ENCODE measurements at places on chromosomes 4 and X.
A peak's percentile ranks its signal among the peaks of the same experiment; 100 is the strongest.

GRCh38 chr4:183503497-183504063, 1.3 kb upstream of the ING2 start:
- DNase-seq = no peak

- DNase-seq = no peak
These were observed 360.7 kb downstream of the TEX13C start for GRCh38 chrX:125680366-125680765.

- DNase-seq = peak; percentile 34
These were observed 705.5 kb downstream of the ARAP2 start for GRCh38 chr4:35538807-35539206.

DNA sequence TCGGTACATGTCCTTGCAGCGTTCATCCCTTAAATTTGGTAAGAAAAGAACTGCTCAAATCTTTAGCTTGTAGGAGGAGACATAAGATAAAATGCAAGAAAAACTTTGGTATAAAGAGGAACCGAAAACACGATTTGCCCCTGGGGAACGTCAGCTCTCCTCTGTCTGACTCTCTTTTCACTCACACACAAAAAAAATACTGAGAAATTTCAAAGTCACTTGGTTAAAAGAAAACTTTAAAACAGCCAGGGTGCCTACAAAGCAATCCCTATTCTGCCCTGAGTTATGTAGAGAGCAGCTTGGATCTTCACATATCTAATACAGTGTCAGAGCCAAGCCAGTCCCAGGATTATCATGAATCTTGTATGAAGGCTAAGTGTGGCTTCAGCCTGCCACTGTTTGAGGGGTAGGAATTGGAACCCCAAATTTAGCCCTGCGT, 248.5 kb upstream of the CXXC4 start:
- DNase-seq = peak; percentile 63

GRCh38 chrX:13142891-13143290, 98.5 kb upstream of the FAM9C start:
- no peak for DNase-seq
